Activated naive CD4-positive, alpha-beta T cell treated with anti-CD3 and anti-CD28 coated beads, Interleukin-2, amount 10 ng/mL, durations not matched to agents 7 days and 5 days (primary cell): ENCODE measurements at places on chromosomes 11 and 22.
A peak's percentile ranks its signal among the peaks of the same experiment; 100 is the strongest.

GRCh38 chr22:22546490-22546889, 12.6 kb downstream of the PRAME start:
- DNase-seq = no peak

DNA sequence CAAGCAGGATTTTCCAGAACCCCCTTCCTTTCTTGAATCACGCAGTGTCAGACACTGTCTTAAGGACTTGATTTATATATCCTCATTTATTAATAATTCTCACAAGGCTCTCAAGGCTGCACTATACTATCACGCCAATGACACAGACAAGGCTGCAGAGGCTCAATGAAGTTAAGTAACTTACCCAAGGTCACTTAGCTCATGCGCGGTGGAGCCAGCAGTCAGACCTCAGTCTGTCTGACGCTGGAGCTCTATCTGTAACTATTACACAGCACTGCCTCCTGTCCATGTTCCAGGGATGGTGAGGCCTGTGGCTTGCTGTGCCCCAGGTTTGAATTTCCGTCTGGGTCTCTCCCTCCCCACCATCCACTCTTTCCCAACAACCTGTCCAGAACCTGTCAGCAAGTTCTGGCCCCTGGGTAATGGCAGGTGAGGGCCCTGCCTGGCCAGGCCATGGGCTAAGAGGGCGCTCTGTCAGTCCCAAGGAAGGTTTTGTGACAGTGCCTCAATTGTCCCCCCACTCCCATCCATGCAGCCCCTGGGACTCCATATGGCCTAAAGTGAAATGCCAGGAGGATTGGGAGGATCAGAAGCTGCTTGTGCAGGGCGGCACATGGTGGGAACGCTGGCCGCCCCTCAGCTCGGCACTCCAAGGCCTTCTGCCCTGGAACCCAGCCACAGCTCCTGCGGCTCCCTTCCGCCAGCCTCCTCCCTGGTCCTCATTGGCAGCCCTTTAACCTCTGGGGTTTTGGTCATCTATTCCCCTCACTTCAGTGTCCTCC, 8.6 kb downstream of the KCNC1 start:
- DNase-seq = peak; percentile 1

DNA sequence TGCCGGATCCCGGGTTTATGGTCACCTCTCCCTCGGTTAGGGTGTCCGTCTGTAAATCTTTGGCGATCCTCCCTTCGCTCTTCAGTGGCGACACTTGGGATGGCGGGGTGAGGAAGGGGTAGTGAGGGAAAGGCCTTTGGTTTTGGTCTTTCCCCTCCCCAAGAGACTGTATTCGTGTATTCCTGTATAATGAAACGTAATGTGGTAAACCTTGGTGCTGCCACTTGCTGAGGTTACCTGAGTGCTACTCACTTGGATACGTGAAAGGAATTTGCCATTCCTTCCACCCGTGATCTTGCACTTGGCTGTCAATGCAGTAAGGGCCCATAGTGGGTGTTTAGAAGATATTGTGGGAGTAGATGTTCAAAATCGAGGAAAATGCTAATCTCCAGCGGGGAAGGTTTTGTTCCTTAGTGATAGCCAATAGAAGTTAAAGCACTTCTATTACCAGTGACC, 578 bp upstream of the NUP160 start:
- DNase-seq = no peak

DNA sequence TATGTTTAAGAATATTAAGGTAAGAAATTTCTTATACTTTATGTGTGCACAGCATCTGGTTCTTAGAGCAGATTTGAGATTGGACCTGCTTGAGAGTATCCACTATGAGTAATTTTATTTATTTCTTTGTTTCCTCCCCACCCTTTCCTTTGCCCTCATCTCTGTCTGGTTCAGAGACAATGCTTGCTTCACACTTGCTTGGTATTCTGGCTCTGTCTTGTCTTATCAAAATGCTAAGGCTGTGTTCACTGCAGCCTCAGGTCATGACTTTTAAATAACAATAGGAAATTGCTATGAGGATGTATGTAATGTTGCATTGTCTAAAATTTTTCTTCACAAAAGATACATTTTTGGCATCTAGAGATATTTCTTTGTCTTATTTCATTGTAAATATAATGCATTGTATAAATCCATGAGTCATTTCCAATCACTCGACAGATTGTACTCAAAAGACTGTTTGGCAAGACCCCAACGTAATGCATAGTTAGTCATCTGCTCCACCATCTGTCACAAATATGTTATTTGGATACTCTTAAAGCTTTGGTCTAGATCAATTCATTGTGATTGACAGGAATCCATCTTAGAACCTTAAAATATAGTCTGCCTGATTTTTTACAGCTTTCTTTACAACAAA, 395.7 kb downstream of the AASDHPPT start:
- DNase-seq = no peak

- DNase-seq = no peak
Measured at GRCh38 chr11:119298726-119299125, 18.2 kb downstream of the MCAM start.

GRCh38 chr11:123509737-123510578, 79.9 kb downstream of the GRAMD1B start:
- DNase-seq = no peak

- no peak for DNase-seq
Measured at GRCh38 chr11:96159968-96160367, 183.0 kb downstream of the MAML2 start.

- DNase-seq = no peak
Measured at GRCh38 chr11:116718955-116719501, 53.8 kb downstream of the BUD13 start.

GRCh38 chr11:61357233-61357893, 4.3 kb downstream of the CYB561A3 start:
- no peak for DNase-seq

GRCh38 chr11:108973402-108974162, 308.7 kb downstream of the DDX10 start:
- DNase-seq = no peak

GRCh38 chr22:37654563-37655251, 3.8 kb upstream of the PDXP start:
- no peak for DNase-seq

GRCh38 chr11:110679323-110679975, 32.8 kb downstream of the ARHGAP20 start:
- DNase-seq = no peak

GRCh38 chr11:67048515-67049130, 8.0 kb upstream of the RHOD start:
- DNase-seq = no peak

GRCh38 chr22:38456841-38457699, 2.1 kb upstream of the KCNJ4 start:
- DNase-seq = no peak

- DNase-seq = no peak
Measured at GRCh38 chr22:40855071-40855978, 1.1 kb downstream of the ST13 start.

- DNase-seq = peak; percentile 19
Measured at GRCh38 chr11:2777871-2778629, 78.3 kb upstream of the KCNQ1OT1 start.

- DNase-seq = no peak
Measured at GRCh38 chr11:93689240-93689639, 27.8 kb downstream of the CEP295 start.

- no peak for DNase-seq
Measured at GRCh38 chr11:86550757-86551156, 121.7 kb downstream of the ME3 start.

- DNase-seq = no peak
Measured at GRCh38 chr11:105144887-105145286, 5.3 kb upstream of the CARD18 start.

DNA sequence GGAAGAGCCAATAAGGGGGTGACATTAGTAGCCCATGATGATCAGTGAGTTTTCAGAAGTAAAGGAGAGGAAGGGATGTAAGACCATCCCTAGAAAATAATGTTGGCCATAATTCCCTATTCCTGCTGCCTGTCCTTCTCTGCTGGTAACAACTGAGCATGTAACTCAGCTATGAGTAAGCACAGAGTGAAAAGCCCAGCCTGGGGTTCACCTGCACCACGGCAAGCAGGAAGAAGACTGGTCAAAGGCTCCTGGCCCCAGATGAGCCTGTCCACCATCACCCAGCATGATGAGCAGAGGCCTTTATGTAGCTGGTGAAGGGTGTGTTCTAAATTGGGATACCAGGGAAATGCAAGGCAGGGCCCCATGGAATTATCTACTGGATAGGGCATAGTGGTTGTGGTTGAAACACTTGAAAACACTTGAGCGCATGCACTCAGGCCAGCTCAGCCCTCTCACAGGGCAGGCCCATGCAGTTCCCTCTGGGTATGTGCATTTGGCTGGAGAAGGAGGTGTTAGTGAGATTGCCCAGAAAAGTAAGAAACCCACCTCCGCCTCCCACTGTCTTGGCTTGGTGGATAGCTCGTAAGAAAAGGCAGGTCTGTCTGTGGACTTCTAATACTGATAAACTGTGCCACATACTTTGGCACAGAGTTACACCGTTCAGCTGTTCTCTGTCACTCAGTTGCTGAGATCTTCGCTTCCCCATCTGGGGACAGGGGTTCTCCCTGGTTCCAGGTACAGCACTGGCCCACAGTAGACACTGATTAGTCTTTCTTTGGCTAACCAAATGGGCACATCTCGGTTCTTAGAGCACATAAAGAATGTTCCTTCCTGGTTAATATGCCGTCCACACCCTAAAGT, 86.8 kb downstream of the AMOTL1 start:
- DNase-seq = no peak

DNA sequence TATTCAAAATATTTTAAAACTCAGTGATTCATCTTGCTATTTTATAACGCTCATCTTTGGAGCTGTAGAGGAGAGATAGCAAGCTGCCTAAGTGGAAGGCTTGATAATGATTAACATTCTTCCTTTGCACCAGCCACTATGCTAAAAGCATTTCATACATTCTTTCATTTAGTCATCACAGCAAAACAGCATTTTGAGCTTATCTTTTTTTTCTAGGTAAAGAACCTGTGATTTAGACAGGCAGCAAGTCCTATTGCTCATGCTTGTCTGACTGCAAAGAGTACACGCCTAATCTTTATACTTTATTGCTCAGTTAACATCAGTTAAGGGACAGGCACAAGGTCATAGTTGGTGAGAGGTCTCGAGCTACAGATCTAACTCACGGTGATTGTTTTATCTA, 713.1 kb upstream of the ARHGAP42 start:
- no peak for DNase-seq

DNA sequence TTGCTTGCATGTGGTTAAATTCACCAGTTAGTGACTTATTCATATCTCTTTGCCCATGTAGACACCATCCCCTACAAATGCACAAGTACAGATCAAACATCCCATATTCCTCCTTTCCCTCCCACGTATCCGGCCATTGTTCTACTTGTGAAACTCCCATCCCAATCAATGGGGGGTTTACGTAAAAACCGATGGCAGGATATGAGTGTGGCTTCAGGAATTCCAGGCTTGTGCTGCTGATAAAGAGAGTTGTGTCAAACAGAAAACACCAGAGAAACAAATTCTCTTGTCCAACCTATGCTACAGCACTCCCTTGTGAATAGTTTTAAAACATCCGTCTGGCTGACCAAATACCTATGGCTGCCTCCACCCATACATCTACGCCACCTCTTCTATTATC, 15.5 kb downstream of the FLI1 start:
- DNase-seq = no peak

DNA sequence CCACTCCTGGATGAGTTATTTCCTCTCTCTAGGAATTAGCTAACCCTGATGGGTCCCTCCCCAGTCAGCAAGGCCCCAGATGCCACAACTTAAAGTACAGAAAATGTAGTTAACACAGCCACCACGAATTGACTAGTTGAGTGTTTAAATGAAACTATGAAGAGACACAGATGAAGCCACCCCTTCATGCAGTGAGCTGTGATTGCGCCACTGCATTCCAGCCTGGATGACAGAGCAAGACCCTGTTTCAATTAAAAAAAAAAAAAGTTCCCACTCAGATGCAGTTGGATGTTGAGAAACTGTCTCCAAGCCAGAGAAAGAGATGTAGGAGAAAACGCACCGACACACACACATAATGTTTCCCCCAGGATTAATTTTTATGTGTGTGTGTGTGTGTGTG, 53.3 kb downstream of the SCN3B start:
- DNase-seq = no peak

DNA sequence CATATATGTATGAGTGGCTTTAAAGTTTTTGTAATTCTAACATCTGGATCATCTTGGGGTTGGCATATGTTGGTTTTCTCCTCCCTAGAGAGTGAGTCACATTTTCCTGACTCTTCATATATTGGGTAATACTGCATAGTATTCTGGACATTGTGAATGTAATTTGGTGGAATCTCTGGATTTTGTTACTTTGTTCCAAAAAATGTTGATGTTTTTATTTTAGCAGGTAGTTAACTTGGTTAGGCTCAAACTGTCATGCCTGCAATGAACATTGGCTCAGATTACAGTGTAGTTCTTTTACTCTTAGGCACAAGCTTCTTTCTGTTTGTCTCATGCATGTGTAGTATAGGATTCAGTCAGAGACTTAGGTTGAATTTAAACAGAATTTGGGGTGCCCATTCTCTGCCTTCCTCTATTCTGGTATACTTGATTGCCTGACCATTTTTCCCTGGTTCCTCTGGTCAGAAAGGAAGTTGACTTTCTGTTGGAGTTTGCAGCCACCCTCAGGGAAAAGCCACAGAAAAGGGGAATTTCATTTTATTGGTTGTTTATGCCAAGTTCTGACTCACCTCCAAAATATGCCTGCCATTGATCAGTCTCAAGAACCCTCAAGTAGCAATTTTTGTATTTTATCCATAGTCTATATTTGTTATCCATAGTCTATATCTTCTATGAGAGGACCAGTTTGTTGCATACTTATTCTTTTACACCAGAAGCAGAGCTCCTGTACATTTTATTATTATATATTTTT, 151.7 kb downstream of the UVRAG start:
- no peak for DNase-seq

- no peak for DNase-seq
Measured at GRCh38 chr11:86673872-86674750, 1.7 kb upstream of the ME3 start.

DNA sequence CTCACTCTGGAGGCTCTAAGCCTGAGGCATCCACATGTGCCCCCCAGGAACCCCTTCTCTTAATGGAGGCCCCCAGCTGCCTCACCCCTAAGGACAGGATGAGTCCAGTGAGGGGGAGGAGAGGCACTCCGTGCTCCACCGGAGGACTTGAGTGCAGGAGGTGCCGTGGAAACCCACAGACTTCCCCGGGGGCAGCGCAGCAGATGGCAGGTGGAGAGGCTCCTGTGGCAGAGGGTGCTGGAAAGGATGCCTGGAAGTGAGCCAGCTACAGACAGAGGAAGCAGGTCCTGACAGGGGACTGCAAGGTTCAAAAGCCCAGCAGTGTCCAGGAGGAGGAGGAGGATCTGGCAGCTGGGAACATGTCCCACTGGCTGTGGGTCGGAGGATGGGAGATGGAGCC, 1384.0 kb downstream of the TBC1D22A start:
- no peak for DNase-seq

DNA sequence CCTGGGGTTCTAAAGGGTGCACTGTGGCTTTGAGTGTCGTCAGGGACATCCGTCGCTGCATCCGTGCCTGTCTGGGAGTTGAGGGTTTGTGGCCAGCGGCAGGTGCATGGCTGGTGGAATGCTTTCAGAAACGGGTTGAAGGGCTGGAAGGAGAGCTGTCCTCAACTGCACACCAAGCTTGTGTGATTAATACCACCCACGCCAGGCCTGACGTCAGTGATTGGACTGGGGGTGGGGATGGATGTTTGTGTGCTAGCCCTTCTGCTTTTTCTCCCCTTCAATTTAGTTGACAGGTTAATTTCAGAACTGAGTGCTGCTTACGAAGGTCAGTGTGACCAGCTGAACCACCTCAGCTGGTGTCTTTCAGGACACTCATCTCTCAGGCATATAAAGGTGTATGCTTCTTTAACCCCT, 3.2 kb upstream of the GAB2 start:
- DNase-seq = peak; percentile 52

GRCh38 chr22:45240810-45241631, at the start of gene KIAA0930:
Gene KIAA0930 (minus strand): TSS chr22:45240894. CDS start chr22:45240703, 191 bp downstream.
- peak; percentile 90 for DNase-seq
